ENCODE measurements at places on chromosomes 13 and 19. TPM values are rescaled to one million over a fixed set of nuclear protein-coding genes. Genes with fewer than 3 reads are reported as not detected.

Gene HDGFL2
- 97.0 TPM for polyA plus RNA-seq

Gene SLC8A2
- 0.10 TPM for polyA plus RNA-seq

Gene RCBTB1
- 36.6 TPM for polyA plus RNA-seq

Gene KISS1R
- polyA plus RNA-seq: not detected

- DNase-seq: peak; percentile 94
Measured at GRCh38 chr19:934865-935479, 9.1 kb downstream of the ARID3A start.

Gene PEAK3
- not detected for polyA plus RNA-seq

Gene SULT2A1
- 0.10 TPM for polyA plus RNA-seq

Gene MYO16
- 1.8 TPM for polyA plus RNA-seq

Gene DACH1
- polyA plus RNA-seq: 47.1 TPM

DNA sequence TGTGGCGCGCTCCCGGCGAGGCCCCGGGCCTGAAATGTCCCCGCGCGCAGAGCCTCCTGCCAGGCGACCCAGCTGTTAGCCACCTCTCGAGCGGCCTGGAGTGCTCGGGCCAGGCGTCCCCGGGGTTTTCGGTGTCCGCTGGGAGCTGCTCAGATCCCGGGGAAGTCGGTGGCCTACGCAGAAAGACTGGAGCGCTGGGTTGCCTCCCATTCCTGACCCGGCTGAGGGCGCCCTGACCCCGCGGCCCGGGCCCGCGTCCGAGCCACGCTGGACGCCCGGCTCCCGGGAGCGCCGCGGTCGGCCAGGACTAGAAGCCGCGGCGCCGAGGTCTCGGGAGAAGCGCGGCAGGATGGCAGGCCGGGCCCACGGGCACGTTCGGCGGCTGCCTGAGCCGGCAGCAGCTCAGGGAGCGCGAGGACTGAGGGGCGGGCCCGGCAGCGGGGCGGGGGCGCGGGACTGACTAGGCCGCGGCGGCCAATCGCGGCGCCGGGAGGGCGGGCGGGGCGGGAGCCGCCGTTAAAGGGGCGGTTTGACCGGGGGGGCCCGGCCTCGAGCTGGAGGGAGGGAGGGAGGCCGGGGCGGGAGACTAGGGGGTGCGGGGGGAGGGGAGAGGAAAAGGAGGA lies 1.3 kb upstream of the ZIC2 start:
- DNase-seq: no peak

Gene POGLUT2
- polyA plus RNA-seq: 40.1 TPM

GRCh38 chr13:29917650-29918049 lies 67.2 kb upstream of the UBL3 start:
- DNase-seq: no peak

- DNase-seq: no peak
Measured at GRCh38 chr19:1644070-1644469, 8.3 kb downstream of the TCF3 start.

- no peak for DNase-seq
Measured at GRCh38 chr19:42553292-42554045, 25.2 kb upstream of the CEACAM1 start.

DNA sequence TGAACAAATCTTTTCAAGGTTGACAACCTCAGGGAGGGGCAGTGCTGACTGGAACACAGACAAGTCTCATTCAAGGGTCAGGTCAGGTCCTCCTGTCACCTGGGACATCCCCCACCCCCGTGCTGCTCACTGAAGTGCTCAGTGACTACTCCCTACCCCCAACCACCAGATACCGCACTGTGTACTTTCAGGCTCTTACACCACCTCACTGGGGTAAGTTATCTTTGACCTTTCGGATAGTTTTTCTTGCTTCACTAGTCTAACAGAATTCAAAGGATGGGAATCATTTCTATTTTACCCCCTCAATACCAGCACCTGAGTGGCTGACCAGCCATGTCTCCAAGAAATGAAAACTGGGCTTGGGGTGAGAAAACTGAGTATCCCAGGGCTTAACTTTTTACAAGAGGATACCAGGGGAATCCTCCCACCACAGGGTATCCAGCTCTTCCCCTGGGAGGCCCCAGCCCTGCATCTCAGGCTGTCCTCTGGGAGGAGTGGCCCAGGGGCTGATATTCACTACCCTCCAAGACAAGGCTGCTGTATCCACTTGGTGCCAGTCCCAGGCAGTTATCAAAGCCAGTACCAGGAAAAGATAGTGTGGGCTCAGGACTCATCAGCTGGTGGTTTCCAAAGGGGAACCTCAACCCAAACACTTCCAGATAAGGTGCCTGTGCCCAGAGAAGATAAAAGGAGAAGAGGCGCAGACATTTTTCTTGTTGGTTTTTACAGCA lies 2.1 kb downstream of the ZNF563 start:
- DNase-seq: no peak

DNA sequence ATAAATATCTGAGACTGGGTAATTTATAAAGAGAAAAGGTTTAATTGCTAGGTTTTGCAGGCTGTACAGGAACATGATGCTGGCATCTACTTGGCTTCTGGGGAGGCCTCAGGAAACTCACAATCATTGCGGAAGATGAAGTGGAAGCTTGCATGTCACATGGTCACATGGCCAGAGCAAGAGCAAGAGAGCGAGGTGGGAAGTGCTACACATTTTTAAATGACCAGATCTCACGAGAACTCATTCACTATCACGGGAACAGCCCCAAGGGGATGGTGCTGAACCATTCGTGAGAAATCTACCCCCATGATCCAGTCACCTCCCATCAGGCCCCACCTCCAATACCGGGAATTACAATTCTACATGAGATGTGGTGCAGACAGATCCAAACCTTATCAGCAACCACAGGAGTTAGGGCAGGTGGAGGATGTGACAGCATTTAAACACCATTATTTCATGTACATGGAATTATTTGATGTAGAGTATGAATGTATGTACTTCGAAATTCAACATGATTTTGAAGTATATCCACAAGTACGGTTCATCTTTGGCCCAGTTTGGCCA lies 10.5 kb upstream of the CLDN10 start:
- no peak for DNase-seq

GRCh38 chr19:1858412-1859081 lies 4.8 kb downstream of the KLF16 start:
- DNase-seq: no peak

Gene ATP4B
- 0.55 TPM for polyA plus RNA-seq

DNA sequence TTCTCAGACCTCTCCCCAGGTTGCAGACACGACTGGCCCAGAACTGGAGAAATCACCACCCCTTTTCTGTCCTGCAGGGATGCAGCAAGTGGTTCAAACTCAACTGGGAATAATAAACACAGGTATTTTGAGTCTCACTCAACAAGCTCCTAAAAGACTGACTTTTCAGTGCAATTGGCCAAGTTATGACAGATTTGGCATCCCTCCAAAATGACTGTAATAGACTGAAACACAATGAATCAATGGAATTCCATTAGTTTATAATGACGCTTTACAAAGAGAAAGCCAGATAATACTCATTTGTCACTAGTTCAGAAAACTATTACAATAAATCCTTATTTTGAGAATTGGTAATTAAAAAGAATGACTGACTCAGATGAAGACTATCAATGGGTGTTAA lies 38.1 kb downstream of the MIPEP start:
- DNase-seq: no peak

DNA sequence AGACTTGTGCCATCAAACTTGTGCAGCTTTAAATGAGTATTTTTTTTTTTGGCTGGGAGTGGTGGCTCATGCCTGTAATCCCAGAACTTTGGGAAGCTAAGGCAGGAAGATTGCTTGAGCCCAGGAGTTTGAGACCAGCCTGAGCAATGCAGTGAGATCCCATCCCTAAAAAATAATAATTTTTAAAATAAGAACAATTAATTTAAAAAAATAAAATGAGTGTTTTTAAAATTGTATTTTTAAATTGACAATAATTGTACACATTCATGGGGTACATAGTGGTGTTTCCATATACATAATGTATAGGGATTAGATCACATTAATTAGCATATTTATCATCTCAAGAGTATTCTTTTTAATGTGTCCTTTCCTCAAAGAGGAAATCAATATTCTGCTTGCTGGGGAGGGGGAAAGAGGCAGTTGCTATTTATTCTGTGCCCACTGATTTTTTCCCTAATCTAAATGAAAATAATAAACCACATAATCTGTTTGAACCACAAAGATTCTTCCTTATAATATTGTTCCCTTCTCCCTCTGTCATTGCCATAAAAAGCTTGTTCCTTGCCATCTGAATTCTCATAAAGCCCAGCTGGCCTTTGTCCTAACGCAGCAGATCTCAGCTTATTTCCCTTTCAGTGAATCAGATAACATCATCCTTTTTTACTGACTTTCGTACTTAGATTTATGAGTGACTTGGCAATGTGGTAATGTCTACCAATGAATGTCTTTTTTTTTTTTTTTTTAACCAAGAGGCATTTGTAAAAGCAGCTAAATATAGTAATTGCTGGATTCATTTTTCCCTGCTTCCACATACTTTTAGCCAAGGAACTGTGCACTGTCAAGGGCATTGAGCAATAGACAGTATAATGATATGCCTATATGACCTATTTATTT lies 81.8 kb upstream of the RUBCNL start:
- peak; percentile 59 for DNase-seq

Gene WDR87
- 0.03 TPM for polyA plus RNA-seq

- no peak for DNase-seq
Measured at GRCh38 chr13:48316826-48317510, 13.4 kb downstream of the RB1 start.

DNA sequence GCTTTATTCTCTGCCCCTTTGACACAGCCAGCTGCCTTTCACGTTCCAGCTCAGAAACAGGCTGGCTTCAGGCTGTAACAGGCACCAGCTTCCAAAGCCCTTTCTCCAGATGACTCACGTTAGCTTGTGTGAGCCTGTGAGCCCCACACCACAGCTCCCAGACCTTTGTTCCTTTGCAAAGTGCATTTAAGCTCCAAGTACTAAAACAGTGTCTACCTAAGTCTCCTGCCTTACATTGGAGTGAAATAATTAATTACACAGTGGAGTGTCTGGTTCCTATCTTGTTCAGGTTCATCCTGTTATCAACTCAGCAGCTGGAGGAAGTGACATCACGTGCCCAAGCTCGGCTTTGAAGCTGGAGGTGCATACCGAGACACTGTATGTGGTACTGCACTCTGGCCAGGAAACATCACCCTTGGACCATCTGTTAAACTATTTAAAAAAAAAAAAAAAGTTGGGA lies 475.8 kb downstream of the FOXO1 start:
- no peak for DNase-seq

DNA sequence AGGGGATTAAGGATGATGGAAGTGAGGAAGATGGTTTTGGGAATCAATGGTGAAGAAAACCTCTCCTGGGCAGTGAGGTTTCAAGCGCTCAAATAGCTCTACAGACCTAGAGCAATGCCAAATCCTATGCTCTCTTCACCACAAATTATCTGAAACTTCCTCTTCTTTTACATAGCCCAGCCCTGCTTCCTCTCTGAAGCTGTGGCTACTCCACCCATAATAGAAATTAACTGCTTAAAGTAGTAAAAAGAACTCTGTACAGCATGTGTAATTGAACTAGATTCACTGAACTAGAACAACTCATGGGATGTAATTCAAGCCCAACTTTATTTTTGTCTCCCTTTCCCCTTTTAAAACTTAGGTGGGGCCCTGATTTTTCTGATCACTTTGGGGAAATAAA lies 20.4 kb upstream of the IFT88 start:
- no peak for DNase-seq

Gene PNMA8A
- polyA plus RNA-seq: 11.6 TPM

Gene LSR
- polyA plus RNA-seq: 54.3 TPM

Gene LYL1
- 8.5 TPM for polyA plus RNA-seq

Gene ZNF578
- polyA plus RNA-seq: 6.3 TPM

GRCh38 chr19:7533925-7534480 lies 1.5 kb upstream of the PNPLA6 start:
- peak; percentile 90 for DNase-seq

Gene CBY2
- polyA plus RNA-seq: not detected

Gene CDX2
- not detected for polyA plus RNA-seq

- DNase-seq: peak; percentile 68
Measured at GRCh38 chr19:49512970-49513745, 697 bp downstream of the FCGRT start.

- DNase-seq: no peak
Measured at GRCh38 chr19:16073988-16074387, 2.3 kb upstream of the TPM4 start.

GRCh38 chr19:48403606-48404005 lies 10.1 kb downstream of the GRIN2D start:
- no peak for DNase-seq

GRCh38 chr19:47398707-47399597 lies 20.4 kb downstream of the MEIS3 start:
- DNase-seq: no peak

DNA sequence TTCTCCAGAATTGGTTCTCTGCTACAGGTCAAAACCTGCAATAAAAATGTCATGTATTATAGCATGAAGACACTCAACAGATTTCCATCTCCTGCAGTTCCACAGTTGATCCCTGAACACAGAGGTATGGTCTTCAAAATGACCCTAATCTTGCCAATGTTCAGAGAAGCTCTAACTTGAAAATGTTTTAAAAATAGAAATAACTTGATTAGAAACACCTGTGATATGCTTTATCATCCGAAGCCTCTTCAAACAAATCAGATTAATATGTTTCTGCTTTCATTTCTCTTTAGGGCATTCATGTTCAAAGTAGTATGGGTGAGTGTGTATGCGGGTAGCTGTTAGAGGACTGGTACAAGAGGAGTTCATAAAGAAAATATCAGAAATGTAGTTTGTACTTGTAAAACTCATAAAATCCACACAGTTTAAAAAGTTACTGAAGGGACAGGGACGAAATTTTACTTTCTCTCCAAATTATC lies 60.4 kb downstream of the KCNRG start:
- no peak for DNase-seq

Gene ZNF606
- 25.8 TPM for polyA plus RNA-seq

- no peak for DNase-seq
Measured at GRCh38 chr13:86591862-86592261, 792.6 kb upstream of the SLITRK6 start.

Gene HAUS8
- polyA plus RNA-seq: 16.7 TPM

Gene TCF3
- 158 TPM for polyA plus RNA-seq

DNA sequence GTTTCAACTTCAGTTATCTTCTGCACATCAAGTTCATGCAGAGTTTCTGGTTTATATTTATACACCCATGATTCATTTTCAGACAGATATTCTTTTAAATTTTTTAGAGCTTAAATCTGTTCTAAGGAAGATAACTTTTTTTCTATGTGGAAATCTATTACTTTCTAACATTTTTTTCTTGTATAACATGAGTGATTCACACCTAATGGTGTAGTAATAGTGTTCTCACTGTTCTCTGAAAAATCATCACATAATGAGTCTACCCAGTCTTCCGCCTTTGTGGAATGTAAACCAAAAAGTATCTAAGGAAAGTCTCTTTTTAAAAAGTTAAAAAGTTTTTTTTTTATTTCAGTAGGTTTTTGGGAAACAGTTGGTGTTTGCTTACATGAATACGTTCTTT lies 70.8 kb downstream of the FNDC3A start:
- no peak for DNase-seq

Gene MBD3L2
- polyA plus RNA-seq: not detected

GRCh38 chr19:40271706-40272105 lies 13.4 kb downstream of the AKT2 start:
- no peak for DNase-seq

GRCh38 chr13:46374710-46375109 lies 12.3 kb downstream of the RUBCNL start:
- no peak for DNase-seq

Gene LATS2
- 17.6 TPM for polyA plus RNA-seq

Gene APC2
- 1.2 TPM for polyA plus RNA-seq
